Motor neuron (in vitro differentiated cells): ENCODE measurements at places on chromosomes 11 and 22.

DNA sequence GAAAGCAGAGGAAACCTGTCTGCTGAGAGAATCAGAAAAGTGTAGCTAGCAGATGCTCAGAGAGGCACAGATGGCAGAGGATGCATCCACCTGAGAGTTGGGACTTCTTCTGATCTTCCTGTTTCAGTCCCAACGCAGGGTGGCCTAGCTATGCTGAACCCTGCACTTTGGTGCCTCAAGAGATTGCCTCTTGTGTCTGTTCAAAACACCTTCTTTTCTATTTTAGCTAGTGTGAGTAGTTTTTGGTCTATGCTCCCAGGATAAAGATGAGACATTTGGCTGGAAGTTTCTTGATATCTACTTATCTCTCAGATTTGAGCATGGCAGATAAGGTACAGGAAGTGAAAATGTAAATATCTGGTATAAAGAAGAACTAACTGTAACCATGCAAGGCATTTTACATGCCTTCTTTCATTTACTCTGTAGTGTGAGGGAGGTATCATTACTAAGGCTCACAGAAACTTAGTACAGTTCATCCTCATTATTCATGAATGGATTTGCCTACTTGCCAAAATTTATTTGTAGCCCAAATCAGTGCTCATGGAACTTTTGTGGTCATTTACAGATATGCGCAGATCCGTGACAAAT, 47.0 kb upstream of the PSMA1 start:
- ATAC-seq = no peak

GRCh38 chr11:57619331-57619730, 21.8 kb downstream of the SERPING1 start:
- no peak for ATAC-seq

DNA sequence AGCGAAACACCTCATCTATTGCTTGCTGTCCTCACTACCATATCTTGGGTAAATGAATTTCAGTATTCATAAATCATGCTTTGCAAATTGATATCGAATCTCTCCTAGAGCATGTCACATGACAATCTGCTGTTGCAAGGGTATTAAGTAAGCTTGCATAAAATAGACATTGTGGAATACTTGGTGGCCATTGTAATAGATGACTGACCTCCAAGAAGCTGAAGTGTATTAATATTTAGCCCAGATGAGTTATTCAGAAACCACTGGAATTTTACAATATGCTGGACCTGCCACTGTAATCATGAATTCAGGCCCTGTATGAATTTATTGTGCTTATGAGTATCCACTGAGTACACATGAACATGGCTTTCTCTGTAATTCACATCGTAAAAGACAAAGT, 289.7 kb upstream of the ARHGAP42 start:
- ATAC-seq = no peak

- ATAC-seq = no peak
These were observed 6.7 kb upstream of the SLC6A5 start for GRCh38 chr11:20592741-20593140.

DNA sequence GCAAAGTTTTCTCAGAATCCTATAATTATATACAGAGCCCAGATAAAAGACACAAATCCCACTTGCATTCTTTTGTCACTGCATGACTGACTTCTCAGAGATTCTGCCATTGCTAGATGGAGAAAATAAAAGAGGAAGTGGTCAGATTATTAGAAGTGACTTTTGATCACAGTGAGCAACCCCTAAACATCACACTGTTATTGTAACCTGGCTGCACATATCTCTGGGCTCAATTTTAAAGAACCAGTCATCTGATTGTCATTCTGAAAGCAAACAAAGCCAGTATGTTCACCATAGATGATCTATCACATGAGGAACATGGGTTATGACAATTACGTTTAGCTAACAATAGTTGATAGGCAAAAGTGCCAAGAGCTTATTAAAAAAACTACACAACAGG, 47.8 kb downstream of the COPB1 start:
- ATAC-seq = no peak

GRCh38 chr11:103928040-103928801, 108.2 kb upstream of the DDI1 start:
- no peak for ATAC-seq

- no peak for ATAC-seq
These were observed 34.3 kb upstream of the CFAP300 start for GRCh38 chr11:102012946-102013345.

DNA sequence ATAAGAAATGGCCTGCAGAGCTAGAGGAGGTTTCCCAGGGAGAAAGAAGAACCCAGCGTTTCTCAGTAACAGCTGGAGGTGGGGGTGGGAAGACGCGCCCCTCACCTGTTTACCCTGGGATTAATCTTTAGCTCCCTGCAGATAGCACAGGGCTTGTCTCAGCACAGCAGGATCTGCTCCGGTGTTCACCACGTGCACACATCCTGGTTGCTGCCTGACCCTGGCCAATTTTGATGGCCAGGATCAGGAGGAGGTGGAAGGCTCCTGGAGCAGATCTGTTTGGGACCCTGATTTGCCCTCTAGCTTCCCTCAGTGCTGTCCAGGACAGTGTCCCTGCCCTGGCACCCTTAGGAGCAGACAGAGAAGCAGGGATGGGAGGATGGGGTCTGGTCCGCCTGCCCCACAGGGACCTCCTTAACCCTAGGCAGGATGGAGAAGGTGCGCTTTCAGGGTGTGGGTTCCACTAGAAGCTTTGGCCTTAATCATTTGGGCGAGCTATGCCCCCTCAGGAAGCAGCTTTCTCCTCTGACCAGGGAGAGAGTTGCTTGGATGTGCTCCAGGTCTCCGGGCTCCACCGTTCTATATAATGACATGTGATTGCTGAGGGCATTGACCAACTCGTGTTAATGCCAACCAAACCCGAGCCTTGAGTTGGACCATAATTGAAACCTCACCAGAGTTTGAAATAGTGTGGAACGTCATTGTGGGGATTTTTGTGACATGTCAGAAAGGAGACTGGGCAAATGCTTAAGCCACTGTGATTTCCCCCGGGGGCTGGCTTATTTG, 19.3 kb downstream of the UPB1 start:
- no peak for ATAC-seq

DNA sequence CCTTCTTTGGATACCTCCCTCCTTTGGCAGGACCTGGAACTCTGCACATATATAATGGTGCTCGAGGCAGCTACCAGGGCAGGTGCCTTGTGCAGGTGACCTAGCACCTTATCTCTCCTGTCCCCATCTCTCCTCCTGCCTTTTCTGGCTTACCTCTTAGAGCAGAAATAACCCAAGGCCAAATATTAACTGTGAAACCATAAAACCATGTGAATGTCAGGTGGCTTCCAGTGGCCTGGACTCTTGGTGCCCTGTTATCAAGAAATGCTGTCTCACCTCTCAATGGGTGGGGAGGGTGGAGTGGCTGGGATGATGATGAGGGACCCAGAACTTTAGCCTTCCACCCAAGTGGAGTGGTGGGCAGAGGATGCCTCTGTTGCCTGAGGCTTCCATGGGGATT, 42.9 kb downstream of the YWHAH start:
- ATAC-seq = no peak

GRCh38 chr22:44482776-44483175, 15.3 kb downstream of the RTL6 start:
- no peak for ATAC-seq

- ATAC-seq = no peak
These were observed 83.6 kb upstream of the ZBED5 start for GRCh38 chr11:10941414-10941813.

DNA sequence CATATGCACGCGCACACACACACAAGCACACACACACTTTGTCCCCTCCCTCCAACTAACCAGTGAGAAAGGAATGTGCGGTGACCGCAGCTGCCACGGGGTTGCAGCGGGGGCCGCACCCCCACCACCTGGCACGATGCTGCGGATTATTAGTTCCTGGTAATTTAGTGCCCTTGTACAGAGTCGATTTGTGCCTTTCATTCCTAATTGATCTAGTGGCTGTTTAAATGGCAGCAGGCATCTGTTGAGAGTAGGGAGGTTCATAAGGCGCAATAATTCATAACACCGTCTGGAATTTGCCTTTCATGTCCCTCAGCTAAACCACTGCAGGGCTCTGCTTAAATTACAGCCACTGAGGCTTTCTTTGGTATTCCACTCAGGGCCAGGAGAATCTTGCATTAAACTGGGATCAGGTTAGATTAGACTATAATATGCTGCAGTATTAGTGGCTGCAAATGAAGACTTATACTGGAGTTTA, 113.7 kb downstream of the FEZ1 start:
- peak; percentile 31 for ATAC-seq

GRCh38 chr11:95503047-95503446, 272.0 kb upstream of the SESN3 start:
- ATAC-seq = no peak

DNA sequence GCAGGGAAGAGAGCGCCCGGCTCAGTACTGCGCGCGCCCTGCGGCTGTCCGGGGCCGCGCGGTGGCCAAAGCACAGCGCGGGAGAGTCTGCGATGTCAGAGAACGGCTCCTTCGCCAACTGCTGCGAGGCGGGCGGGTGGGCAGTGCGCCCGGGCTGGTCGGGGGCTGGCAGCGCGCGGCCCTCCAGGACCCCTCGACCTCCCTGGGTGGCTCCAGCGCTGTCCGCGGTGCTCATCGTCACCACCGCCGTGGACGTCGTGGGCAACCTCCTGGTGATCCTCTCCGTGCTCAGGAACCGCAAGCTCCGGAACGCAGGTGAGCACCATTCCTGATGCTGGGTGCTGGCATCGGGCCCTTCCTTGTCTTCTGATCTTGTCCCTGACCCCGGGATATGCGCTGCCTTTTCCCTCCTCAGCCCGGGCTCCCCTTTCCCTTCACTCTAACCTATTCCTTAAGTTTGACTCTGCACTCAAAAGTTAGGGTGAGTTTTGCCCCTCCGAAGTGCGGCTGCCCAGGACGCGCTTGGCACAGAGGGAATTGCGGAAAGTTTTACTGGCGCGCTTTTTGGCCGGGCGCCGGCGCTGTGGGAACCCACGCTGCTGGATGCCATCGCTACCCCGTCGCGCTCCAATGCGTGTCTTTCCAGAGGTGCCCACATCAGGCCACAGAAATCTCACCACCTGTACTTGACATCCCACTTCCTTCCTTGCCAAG, at the start of gene MTNR1B:
TSS of gene MTNR1B (plus strand) at position 18 of the 714 bp plus-strand sequence. CDS start at position 93, 75 bp downstream.
- ATAC-seq = no peak

DNA sequence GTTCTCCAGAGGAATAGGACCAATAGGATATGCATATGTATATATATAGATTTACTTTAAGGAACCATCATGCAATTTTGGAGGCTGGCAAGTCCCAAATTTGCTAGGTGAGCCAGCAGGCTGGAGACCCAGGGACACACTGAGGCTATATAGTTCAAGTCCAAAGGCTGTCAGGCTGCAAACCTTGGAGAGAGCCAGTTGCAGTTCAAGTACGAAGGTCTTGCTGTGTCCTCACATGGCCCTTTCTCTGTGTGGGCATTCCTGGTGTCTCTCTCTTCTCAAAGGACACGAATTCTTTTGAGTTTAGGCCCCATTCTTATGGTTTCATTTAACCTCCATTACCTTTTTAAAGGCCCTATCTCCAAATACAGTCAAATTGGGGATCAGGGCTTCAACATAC, 134.4 kb upstream of the SORL1-AS1 start:
- no peak for ATAC-seq

GRCh38 chr11:119091178-119091577, 6.5 kb downstream of the HMBS start:
- ATAC-seq = no peak

- no peak for ATAC-seq
These were observed 20.8 kb upstream of the SLC25A18 start for GRCh38 chr22:17542452-17542851.

DNA sequence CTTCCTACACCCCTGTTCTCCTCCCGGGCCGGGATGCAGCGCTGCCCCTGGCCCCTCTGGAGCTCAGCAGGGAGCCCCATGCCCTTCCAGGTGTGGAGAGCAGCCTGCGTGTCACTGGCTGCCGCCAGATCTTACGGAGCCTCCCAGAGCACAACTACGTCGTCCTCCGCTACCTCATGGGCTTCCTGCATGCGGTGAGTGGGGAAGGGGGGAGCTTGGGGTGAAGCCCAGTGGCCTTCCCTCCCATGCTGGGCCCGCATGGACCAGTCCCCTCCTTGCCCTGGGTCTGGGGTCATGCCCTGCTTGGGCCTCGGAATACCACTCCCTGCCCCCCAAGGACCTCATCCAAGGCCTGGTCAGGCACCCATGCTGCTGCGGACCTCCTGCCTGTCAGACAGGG, 107.3 kb downstream of the ARHGAP8 start:
- no peak for ATAC-seq

- ATAC-seq = no peak
These were observed 18.7 kb downstream of the LDLRAD3 start for GRCh38 chr11:35962369-35963138.

DNA sequence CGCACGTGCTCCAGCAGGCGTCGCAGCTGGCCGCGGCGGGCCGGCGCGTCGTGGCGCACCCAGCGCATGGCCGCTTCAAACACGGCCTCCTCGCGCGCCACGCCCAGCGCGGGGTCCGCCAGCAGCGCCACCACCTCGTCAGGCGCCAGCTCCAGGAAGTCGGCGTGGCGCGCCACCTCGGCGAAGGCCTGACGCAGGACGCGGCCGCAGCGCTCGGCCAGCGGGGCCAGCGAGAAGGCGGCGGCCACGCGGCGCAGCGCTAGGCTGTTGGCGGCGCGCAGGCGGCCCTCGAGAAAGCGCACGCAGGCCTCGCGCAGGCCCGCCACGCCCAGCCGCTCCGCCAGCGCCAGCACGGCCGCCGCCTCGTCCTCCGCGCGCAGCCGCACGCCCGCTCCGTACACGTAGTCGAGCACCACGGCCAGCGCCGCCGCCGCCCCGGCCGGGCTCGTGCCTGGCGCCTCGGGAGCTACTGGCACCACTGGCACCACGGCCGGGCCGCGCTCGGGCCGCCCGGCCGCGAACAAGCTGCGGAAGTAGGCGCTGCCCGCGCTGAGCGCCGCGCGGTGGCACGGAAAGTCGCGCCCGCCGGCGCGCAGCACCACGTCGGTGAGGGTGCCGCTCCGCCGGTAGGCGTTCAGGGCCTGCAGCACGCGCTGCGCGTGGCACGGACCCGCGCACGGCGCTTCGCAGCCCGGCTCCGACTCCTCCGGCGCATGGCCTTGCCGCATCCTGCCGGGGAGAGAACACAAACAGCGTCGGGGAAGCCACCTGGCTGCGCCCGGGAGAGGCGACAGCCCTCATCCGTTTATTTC, 2.9 kb downstream of the KLHL35 start:
- peak; percentile 52 for ATAC-seq

- ATAC-seq = peak; percentile 16
These were observed 5.2 kb downstream of the IGSF9B start for GRCh38 chr11:133951327-133952198.

GRCh38 chr22:46641811-46642266, 21.7 kb downstream of the GRAMD4 start:
- ATAC-seq = no peak

GRCh38 chr22:41264408-41264941, 21.5 kb downstream of the RANGAP1 start:
- ATAC-seq = peak; percentile 8
